Heart right ventricle (tissue), 16 donors: ENCODE measurements at places on chromosomes 4 and X. TPM values are rescaled to one million over a fixed set of nuclear protein-coding genes. Genes with fewer than 3 reads are reported as not detected.

The F11 gene
- not detected for total RNA-seq

The TLL1 gene
- total RNA-seq, result 0.55 TPM

The MAGEA11 gene
- total RNA-seq, result not detected

The ETNPPL gene
- total RNA-seq, result 12.6 TPM

The POU3F4 gene
- total RNA-seq, result not detected

The SPRY1 gene
- 29.2 TPM for total RNA-seq

The GCNA gene
- total RNA-seq, result 2.7 TPM

The UNC5C gene
- 1.2 TPM for total RNA-seq

The SFRP2 gene
- not detected for total RNA-seq

The CXCL8 gene
- total RNA-seq, result 0.23 TPM

The PNCK gene
- total RNA-seq, result 15.6 TPM

The WDR13 gene
- total RNA-seq, result 156 TPM

DNA sequence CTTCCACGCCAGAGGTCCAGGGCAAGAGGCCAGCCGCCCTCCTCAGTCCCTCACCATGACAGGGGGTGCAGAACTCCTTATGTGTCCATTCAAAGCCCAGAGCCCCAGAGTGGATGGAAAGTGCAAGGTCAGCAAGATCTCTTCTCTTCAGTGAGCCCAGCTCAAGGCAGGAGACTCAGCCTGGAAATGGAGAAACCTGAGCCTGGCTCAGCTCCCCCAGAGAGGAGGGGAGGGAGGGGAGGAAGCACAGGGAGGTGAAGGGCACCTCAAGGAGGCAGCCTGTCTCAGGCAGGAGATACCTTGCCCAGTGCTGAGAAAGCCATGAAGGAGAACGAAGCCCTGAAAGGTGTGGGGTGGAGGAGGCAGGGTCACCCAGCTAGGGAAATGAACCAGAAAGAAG is 121.8 kb upstream of the PJA1 start:
- DNase-seq, result no peak

DNA sequence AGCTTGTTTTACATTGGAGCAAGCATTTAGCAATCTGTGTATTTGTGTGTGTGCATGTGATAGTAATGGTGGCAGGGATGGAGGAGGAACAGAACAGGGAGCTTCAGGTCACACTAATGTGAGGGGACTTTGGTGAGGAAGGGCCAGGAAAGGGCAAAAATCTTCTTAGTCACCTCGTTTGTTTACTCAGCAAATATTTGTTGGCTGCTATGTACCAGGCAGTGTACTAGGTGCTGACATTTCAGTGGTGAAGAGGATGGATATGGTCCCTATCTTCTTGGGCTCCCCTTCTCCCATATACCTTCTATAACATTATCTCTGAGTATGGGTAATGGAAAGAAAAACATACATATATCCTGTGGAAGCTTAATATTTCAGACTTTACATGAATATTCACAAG is 48.5 kb upstream of the HDAC8 start:
- no peak for DNase-seq

- DNase-seq, result no peak
Measured at GRCh38 chr4:35986537-35986936, 257.8 kb downstream of the ARAP2 start.

DNA sequence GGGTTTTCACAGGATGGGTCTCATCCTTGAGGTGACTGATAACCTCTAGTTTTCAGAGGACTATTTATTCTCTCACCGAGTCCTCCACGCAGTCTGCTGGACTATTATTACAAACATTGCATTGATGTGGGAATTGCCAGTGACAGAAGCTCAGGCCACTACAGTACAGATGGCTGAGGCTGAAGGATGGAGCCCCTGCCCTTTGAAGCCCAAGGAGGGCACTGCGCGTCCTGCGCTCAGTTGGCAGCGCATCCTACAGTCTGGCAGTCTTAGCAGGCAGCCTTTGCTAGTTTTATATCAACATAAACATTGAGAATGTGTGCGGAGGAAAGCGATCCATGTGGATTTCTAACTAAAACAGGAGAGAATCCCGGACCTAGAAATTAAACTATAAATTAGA is 1.5 kb upstream of the RELL1 start:
- DNase-seq, result no peak

DNA sequence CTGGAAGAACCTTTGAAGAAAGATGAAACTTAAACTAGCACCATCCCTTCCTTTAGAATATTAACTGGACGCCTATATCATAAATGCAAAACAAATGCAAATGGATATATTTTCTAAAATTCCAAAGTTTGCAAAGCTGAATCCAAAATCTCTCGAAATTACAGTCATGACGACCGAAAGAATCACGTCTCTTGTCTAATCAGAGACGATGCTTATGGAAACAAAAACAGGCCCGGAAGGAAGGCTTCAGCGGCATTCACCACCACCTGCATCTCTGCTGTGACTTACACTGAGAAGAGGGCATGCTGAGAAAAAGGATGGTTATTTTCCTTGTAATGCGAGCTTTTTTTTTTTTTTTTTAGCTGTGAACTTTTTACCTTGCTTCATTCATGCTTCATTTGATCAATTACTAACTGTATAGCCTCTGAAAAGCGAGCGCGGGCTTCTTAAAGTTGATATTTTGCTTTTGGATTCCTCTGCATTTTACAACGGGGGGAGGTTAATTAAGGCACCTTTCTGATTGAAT is 209.3 kb downstream of the SOWAHB start:
- no peak for DNase-seq

DNA sequence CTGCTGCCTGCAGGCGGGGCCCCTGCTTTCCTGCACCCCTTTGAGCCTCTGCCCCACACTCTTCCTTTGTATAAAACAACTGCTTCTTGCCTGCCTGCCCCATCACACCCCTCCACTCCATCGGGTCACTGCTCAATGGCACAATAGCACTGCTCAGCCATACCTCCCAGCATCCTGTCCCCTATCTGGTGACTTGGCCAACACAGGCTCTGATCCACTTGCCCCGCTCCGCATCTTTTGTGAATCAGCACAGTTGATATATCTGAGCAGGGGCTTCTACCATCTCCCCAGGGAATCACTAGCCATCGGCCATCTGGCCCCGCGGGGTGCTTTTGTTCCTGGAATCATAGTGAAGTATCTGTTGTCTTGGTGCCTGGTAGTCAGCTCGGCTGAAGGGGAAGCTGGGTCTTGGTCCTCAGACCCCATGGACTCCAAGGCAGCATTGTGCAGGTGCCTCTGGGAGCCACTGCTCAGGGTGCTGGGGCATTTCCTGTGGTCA is 45.3 kb downstream of the MAP7D3 start:
- DNase-seq, result no peak

DNA sequence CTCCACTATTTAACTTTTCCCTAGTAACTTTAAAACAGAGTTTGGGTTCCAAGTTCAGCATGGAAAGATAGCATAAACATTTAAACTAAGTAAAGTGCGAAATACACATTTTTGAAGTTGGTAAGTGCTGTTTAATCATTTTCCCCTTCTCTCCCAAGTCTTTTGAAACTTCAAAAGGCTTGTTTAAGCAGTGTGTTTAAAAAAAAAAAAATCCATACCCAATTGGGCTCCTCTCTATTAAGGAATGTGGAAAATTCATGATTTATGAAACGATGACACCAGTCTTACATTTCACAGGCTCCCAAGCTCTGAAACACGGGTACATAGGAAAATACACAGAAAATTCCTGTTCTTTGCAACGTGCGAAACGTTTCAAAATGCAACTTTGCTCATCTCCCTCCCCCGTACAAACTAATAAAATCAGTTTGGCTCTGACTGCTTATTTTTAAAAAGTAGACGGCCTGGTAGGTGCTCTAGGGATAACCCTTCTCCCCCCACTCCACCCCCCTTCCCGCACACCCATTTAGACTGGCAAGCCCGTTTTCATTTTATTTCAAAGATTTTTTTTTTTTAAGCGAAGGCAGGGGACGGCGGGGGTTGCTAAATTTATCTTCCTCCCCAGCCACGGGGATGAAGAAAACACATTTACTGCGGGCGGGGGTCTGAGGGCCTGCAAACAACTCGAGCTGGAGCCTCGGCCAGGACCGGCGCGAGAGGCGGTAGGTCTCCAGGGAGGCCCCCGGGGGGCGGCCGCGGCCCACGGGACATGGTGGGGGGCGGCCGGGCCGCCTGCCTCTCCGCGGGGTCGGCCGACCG is 786 bp upstream of the ZFX start:
- DNase-seq, result peak; percentile 16

- DNase-seq, result no peak
Measured at GRCh38 chr4:76215077-76215476, 1.5 kb upstream of the SCARB2 start.

- DNase-seq, result no peak
Measured at GRCh38 chrX:81390237-81390636, 188.3 kb downstream of the SH3BGRL start.

DNA sequence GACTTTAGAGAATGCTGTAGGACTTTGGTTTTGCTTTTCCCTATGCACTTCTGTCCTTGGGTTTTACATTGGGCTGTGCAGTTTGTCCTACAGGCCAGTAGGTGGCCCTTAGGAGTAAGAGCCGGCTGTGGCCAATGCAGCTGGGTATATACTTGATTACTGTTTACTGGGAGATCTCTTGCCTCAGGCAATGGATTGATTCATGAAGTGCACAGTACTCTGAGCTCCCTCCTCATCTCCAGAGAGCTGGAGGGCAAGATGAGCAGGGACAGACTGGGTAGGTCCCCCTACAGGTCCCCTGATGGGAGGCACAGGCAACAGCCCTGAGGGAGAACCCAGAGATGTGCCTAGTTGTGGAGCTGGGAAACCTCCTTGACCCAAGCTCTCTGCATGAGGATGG is 103.8 kb upstream of the QRFPR start:
- DNase-seq, result no peak

DNA sequence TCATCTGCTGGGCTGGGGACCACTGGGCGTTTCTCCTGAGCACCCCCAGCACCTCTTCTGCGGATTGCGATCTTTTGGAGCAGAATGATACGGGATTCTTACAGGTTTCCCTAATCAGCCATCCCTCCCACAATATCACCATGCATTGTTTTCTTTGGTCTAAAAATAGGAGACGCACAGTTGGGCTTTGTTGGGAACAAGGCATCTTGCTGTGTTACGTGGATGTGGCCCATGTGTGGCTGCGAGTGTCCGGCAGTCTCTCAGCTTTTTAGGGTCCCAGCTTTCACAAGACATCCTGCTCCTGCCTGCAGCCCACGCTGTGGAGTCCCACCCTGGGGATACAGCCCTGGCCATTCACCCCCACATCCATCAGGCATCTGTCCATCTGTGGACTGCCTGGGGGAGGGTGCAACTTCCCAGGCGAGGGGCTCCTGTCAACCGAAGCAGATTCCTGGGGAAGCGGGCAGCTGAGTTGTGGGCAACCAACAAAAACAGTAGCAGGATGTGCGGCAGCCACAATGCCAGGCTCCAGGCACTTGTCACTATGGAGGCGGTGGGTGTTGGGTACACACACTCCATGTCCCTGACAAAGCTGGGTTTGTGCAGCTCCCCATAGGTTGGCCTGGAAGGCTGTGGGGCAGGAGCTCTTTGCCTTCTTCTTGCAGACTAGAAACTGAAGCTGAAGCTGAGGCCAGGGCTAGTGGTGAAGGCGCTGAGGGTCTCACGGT is 185.5 kb upstream of the PSAPL1 start:
- DNase-seq, result no peak

GRCh38 chr4:7212101-7212674 is 19.9 kb downstream of the SORCS2 start:
- DNase-seq, result no peak

DNA sequence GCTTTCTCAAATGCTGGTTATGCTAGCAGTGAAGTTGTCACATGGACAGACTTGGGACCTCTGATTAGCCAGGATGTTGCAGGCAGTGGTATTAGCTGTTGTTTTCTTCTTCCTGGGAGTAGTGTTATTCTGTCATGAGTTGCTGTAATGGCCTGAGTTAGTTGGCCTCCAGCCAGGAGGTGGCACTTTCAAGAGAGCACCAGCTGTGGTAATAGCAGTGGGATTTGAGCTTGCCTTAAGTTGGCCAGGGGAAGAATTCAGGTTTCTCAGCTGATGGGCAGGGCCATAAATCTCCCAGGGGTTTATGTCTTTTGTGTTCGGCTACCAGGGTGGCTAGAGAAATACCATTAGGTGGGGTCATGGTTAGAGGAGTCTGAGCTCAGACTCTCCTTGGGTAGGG is 132.6 kb downstream of the GLUD2 start:
- no peak for DNase-seq

DNA sequence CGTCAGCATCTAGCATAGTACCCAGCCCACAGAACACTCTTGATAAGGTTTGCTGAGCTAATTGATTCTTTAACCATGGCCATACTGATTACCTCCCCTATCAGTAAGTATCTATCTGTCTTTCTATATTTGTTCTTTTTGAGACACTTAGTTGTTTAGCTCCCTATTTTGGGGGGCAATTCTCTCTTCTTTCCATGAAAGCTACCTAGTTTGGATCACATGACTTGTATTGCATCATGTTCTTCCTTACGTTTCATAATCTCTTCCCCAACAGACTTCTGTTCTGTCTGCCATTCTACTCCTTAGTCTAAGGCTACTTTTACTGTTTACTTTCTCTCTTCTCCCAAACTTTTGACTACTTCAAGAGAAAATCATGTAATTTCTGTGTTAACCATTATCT is 39.0 kb downstream of the TBC1D19 start:
- no peak for DNase-seq

GRCh38 chrX:73262991-73263390 is 48.3 kb upstream of the NAP1L2 start:
- no peak for DNase-seq
